ENCODE measurements at places on chromosomes 1 and 21.

DNA sequence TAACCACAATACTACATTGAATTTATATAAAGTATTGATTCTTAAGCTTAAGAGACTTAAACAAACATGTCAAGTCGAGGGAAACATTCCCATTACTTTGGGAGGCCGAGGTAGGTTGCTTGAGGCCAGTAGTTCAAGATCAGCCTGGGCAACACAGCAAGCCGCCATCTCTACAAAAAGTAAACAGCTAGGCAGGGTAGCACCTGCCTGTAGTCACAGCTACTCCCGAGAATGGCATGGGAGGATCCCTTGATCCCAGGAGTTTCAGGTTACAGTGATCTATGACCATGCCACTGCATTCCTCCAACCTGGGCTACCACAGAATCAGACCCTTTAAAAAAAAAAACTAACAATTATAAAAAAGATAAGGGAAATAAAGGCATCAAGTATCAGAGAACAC, 50.4 kb downstream of the EIF4G3 start:
- no peak for ATAC-seq

GRCh38 chr1:228180271-228180958, 14.8 kb downstream of the IBA57 start:
- peak; percentile 45 for ATAC-seq

- no peak for ATAC-seq
These were observed 11.7 kb downstream of the RNU5D-1 start for GRCh38 chr1:44719318-44719717.

DNA sequence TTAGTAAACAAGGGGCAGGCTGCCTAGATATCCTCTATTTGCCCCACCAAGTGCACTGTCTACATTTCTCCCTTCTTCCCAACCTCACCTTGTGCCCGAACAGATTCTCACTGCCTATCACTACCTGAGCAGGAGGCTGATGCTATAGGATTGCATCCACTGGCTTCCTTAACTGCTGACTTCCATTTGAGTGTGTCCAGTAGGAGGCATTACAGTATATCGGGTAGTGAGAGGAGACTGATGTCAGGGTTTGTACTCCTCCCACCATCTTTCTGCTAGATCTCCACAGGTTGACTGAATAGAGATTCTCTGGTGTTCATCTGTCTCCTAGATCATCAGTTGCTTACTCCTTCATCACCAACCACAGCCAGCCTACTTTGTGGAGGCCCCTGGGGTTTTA, 796.3 kb downstream of the LRRIQ3 start:
- ATAC-seq, result no peak

DNA sequence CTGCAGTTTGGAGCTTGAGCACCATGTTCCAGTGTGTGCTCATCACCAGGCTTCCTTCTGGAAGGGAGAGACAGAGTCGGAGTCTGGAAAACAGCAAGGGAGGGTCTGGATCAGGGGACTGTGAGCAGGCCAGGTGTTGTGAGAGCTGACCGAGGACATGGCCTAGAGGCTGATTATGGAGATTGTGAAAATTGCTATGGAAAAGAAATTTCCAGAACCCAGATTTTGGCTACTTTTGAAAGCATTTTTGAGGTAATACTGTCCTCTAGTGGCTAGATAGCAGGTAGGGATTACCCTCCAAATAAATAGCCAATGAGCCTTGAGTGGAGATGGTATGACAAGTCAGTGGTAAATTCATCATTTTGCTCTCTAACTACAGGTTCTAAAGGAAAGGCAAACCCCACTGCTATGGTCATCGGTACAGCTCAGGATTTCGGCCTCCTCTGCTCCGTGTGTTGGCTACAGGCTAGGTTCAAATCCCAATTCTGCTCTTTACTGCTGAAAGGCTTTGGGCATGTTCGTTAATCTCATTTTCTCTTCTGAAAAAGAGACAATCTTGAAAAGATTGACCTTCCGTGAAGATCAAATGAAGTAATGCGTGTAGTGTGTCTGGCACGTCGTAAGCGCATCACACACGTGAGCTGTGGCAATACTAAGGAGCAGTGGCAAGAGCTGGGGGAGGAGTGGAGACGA, 1.0 kb upstream of the HAO2 start:
- no peak for ATAC-seq

GRCh38 chr1:167648978-167649744, 19.1 kb downstream of the RCSD1 start:
- ATAC-seq, result peak; percentile 17

DNA sequence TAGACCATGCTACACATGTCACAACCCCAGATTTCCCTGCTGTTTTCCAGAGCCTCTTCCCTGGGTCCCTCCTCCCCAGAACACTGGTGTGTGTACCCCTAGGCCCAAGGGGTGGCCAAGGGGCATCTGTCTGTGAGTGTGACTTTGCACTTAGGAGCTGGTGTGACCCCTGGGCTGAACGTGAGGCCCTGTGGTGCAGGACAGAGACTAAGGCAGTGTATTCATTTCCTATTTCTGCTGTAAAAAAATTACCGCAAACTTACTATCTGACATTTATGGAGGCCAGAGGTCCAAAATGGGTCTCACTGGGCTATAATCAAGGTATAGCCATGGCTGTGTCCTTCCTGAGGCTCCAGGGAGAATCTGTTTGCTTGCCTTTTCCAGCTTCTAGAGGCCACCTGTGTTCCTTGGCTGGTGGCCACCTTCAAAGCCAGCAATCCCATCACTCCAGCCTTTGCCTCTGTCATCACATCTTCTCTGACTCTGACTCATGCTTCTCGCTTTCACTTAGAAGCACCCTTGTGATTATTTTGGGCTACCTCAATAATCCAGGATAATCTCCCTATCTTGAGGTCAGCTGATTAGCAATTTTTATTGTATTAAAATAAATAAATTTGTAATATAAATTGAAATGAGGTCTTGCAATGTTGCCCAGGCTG, 24.0 kb upstream of the ELOA start:
- peak; percentile 51 for ATAC-seq

DNA sequence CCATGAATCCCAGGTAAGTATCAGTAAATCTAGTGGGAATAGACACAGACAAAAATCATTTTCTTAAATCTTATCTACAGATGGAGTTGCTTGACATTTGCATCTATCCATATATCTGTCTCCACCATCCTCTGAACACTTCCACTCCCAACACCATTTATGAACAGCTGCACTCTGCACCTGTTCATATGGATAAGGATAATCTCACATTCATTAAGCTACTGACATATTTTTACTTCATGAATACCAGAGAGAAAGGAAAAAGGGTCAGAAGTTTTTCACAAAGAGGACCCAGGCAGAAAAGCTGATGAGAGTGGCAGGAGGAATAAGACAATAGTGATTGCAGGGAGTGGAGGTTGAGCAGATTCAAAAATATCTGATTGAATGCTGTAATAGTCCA, 222.6 kb downstream of the DNAH14 start:
- no peak for ATAC-seq

DNA sequence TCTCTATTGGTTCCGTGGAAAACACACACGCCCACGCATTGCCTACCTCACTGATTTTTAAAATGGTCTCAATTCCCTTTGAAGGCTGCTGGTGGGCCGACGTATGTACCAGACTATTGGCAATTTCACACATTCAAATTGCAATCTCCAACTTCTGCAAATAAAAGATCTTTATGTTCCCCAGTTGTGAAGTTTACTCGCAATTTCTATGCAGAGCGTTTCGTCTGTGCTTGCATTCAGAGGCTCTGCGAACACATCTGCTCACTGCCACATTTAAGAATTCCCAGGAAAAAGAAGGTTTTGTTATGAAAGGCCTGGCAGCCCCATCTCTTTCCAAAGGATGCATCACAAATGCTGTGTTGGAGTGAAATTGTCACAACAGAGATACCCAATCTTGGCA, 288.0 kb upstream of the KAZN start:
- no peak for ATAC-seq

- no peak for ATAC-seq
These were observed 125 bp downstream of the ATP5PF start for GRCh38 chr21:25734654-25734903.

DNA sequence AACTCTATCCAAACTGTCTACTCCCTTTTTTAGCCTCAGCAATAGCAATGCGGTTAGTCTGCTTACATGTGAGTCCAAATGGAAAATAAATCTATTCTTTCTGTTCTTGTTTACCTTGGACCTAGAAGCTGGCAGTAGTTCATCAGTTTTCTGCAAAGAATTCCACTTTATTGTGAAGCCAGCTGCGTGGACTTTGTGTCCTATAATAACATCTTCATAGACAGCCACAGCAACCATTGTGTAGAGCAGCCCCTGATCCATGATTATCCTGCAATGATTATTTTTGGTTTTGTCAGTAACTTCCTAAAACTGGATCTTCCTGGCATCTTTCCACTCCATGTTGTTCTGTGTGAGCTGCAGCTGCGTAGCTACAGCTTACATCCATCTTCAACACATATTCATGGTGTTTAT, 408.7 kb downstream of the NUF2 start:
- no peak for ATAC-seq

- no peak for ATAC-seq
These were observed 333.9 kb downstream of the SRGAP2C start for GRCh38 chr1:121518726-121519041.

DNA sequence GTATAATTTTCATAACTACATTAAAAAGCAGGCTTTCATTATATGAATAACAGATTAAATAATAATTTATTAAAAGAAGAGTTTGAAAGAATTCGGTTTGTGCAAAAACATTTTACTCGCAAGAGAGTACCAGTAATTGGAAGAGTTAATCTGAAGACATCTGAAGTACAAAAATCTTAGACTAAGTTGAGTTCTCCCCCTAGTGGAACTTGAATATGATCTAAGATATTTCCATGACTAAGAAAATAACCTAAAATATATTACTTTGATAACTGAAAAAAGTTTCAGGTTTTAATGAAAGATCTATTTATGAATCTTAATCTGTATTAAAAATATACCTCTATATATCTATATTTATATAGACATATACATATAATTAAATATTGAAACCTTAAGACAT, 112.5 kb upstream of the GFI1 start:
- ATAC-seq, result no peak

GRCh38 chr1:158145173-158145719, 35.4 kb upstream of the CD1D start:
- ATAC-seq, result no peak

GRCh38 chr21:33543505-33544129, 779 bp downstream of the SON start:
- ATAC-seq, result no peak

DNA sequence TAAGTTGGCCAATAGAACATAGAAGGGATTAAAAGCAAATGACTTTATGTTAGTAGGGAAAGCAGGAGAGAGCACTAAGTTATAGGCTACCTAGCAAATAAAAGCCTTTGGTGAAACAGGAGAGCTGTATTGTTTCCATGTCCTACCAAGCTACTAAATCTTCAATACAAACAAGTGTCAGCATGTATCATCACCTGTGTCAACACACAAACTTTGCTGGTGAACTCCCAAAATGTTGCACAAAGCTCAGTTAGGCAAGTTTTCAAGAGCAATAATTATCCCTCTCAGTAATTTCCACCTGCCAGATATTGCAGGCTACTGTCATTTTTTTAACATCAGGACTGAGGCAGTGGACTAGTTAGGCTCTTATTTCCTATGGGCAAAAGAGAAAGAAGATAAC, 77.7 kb upstream of the ADAM30 start:
- no peak for ATAC-seq

DNA sequence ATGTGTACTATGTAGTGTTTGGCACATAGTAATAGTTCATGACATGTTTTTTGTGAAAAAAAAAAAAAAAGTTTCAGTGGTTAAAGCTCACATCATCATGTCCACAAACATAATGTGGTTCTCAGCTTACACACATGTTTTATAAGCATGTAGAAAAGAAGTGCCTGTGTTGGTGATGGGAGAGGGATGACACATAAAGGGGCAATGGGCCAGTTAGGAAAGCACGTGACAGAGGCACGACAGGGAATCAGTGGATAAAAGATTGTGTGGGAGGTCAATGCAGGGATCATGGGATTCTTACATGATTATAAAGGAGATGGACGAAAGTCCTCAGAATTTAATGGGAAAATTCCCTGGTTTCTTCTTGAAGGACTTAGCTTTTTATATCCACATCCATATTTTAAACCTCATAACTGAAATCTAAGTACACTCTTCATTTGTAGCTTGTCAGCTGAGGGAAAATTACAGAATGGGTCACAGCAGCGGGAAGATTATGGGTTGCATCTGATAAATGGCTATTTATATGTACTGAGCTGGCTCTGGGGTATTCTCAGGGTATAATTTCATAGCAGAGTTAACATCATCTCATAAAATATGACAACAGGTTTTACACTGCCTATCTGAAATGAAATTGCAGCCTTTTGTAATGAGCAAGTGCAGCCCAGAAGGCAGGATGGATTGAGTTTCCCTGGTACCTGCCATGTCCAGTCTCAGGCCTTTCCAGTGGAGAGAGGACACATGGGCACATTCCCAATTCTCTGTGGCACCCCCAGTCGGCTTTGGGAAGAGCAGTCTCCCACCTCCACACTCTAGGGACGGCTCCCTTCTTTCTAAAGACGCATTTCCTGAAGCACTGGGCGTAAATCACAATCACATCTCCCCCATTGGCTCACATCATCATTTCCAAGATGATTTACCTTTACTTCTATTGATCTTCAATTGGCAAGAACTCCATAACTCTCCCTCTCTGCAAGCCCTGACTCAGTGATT, 42.3 kb upstream of the NHLH2 start:
- no peak for ATAC-seq

DNA sequence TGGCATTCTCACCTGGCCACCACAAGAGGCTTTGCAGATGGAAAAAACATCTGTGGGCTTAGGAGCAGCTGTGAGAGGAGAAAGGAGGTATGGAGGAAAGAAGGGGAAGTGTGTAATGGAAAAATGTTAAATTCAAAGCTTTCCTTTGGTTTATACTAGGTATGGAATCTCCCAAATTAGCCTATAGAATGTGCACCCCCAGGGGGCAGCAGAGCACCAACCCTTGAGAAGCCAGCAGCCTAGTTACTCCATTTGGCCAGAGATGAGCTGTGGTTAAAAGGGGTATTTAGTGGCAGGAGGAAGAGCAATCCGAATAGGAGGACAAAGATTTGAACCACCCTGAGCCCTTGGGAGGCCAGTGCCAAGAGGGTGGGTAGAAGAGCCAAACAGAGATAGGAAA, 97.5 kb upstream of the CTTNBP2NL start:
- no peak for ATAC-seq

DNA sequence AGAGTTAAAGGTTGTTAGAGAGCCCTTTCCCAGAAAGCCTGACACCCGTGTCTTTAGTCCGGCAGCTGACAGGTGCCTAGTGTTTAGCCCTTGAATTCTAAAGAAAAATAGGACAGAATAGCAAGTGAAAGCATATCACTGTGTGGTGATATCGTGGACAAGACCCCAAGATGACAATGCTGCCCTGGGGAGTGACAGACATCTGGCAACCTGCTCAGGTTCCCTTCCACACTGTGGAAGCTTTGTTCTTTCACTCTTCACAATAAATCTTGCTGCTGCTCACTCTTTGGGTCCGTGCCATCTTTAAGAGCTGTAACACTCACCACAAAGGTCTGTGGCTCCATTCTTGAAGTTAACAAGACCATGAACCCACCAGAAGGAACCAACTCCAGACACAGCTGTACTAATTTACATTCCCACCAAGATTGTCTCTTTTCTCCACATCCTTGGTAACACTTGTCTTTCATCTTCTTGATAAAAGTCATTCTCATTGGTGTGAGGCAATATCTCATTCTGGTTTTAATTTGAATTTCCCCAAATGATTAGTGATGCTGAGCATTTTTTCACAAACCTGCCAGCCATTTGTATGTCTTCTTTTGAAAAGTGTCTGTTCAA, 107.6 kb upstream of the SGIP1 start:
- no peak for ATAC-seq
